ENCODE measurements at places on chromosomes 6 and 20. TPM values are rescaled to one million over a fixed set of nuclear protein-coding genes. Genes with fewer than 3 reads are reported as not detected.

MCM8 gene
- total RNA-seq: 4.2 TPM

NOX3 gene
- total RNA-seq: not detected

HTR1B gene
- total RNA-seq: not detected

PACRG gene
- 13.8 TPM for total RNA-seq

BIRC7 gene
- total RNA-seq: 12.7 TPM

- DNase-seq: no peak
Measured at GRCh38 chr6:137777687-137778075, 89.4 kb upstream of the TNFAIP3 start.

- peak; percentile 77 for DNase-seq
Measured at GRCh38 chr20:25309395-25310267, 61.7 kb downstream of the PYGB start.

DNA sequence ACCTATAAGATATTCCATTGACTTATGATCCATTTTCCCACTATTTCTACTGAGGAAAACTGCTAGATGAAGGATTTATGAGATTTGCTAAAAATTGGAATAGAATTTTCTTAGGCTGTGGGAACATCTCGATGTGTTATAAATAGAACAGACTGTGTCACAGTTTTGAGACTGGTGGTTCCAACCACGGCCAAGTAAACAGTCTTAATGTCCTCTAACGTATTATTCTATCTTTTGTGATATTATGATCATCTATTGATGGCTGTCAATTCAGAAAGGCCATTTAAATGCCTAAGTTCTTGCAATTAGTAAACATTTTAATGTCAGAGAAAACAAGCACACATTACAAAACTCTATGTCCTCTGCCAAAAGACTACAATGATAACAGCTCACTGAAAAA is 71.5 kb upstream of the PLN start:
- no peak for DNase-seq

DNA sequence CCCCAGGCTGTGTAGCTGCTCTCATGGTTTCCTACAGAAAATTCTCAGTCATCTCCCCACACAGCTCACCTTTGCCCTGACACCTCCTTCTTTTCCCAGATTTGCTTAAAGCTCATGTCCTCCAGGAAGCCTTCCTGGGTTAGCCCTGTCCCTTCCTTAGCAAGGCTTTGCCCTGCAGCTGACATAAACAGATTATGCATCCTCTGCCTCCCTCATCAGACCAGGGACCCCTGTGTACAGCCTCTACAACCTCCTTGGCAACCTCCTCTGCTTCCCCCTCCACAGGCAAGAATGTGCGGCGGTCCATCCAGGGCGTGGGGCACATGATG is 39.8 kb downstream of the UQCC2 start:
- DNase-seq: no peak

GRCh38 chr20:51446656-51447055 is 95.9 kb downstream of the NFATC2 start:
- DNase-seq: peak; percentile 36

DNA sequence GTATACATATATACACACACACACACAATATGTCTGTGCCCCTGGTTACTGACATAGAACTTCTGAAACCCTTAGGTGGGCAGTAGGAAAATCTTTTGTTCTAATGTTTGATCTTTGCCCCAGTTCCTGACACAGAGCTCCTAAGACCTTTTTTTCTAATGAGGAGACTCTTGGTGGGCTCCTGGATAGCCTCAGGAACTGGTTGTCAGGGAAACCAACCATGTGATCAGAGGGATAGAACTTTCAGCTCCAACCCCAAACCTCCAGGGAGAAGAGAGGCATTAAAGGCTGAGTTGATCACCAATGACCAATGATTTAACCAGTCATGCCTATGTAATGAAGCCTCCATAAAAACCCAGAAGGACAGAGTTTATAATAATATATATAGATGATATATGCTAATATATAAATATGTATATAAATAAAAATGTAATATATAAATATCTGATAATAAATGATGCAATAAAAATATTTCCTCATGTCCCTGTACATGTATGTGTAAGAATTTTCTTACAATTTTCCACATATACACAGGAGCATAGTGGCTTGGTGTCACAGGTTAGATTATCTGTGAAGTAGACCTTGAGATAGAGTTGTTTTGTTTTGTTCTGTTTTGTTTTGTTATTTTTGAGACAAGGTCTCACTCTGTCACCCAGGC is 93.3 kb downstream of the GPX5 start:
- DNase-seq: no peak

GRCh38 chr20:53679597-53680309 is 86.1 kb upstream of the ZNF217 start:
- no peak for DNase-seq

DNA sequence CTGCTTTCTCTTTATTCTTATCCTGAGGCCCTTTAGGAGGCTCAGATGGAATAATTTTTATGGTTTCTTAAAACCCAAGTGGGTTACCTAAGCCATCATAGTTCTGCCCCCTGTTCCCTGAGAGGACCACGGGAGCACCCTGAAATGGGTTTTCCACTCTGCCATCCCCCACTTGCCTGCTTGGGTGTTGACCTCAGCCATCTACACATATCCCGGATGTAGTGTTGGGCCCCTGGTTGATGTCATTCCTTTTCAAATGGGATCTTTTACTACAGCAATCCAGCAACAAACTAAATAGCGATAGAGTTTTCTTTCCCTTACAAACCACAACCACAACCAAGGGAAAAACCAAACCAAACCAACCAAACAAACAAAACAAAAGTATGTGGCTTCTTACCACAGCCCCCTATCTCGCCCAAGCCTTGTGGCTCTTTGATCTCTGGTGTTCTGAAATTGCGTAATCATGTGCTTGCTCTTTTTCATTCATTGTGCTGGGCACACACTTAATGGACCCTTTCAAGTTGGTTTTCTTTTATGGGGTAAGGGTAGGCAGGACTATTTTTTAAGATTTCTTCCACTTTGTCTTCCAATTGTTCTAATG is 154.9 kb downstream of the ESR1 start:
- DNase-seq: no peak

DNA sequence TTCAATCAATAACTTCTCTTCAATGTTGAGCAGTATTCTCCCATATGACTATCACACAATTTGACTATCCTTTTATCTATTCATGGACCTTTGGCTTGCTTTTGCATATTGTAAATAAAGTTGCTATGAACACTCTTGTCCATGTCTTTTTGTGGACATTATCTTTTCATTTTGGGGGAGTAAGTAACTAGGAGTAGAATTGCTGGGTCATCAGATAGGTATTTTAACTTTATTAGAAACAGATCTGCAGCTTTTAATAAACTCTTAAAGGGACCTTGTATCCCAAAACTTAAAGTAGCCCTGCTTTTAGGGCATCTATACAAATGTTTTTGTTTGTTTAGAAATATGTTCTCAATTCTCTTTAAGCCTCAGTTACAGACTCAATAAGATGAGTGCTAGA is 614.2 kb upstream of the CITED2 start:
- no peak for DNase-seq

DNA sequence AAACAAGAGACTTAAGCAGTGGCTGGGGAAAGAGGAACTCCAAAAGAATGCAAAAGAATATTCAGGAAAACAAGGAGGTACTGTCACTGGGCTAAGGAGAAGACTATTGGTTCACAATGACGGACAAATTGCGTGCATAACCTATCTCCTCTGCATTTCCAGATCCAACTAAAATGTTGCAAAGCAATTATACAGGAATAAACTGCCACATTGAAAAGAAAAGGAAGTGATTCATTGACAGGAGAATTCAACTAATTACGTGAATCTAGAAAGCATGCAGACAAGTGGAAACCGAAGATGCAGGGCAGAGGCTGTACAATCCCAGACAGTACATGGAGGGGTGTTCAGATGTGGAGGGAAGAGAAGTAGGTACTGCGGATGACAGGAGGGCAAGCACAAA is 152.8 kb upstream of the RIPOR2 start:
- DNase-seq: no peak

- peak; percentile 50 for DNase-seq
Measured at GRCh38 chr6:57267586-57268293, 45.6 kb upstream of the RAB23 start.

All from transverse colon (tissue), 4 donors.